ENCODE measurements at places on chromosomes 3 and 15. TPM values are rescaled to one million over a fixed set of nuclear protein-coding genes. Genes with fewer than 3 reads are reported as not detected.

- DNase-seq = no peak
Observed at GRCh38 chr15:95620934-95621579, 709.4 kb upstream of the NR2F2 start.

- no peak for DNase-seq
Observed at GRCh38 chr3:46671541-46672348, 21.7 kb downstream of the ALS2CL start.

RPUSD3 gene
- total RNA-seq = 73.4 TPM

GOLGA8K gene
- not detected for total RNA-seq

HDGFL3 gene
- total RNA-seq = 67.1 TPM

GRCh38 chr3:10017636-10018292 lies 8.5 kb upstream of the FANCD2 start:
- no peak for DNase-seq

DNA sequence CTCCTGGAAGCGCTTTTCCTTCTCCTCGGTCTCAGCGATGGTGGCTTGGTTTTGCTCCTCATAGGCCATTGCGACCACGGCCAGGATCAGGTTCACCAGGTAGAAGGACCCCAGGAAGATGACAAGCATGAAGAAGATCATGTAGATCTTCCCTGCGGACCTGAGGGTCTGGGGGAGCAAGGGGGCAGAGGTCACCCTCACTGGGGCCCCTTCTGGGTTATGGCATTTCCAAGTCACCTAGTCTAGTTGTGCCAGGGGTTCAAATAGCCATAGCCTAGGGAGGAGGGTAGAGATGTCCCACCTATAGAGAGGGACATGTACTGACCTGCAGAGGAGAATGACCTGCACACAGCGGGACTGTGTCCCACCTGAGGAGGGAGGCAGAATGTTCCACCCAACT lies 43.5 kb downstream of the SCN5A start:
- no peak for DNase-seq

GRCh38 chr15:67224889-67225288 lies 29.6 kb downstream of the AAGAB start:
- DNase-seq = no peak

HTR3E gene
- not detected for total RNA-seq

FBXW12 gene
- total RNA-seq = not detected

- no peak for DNase-seq
Observed at GRCh38 chr3:19540464-19540863, 392.2 kb downstream of the KCNH8 start.

DNA sequence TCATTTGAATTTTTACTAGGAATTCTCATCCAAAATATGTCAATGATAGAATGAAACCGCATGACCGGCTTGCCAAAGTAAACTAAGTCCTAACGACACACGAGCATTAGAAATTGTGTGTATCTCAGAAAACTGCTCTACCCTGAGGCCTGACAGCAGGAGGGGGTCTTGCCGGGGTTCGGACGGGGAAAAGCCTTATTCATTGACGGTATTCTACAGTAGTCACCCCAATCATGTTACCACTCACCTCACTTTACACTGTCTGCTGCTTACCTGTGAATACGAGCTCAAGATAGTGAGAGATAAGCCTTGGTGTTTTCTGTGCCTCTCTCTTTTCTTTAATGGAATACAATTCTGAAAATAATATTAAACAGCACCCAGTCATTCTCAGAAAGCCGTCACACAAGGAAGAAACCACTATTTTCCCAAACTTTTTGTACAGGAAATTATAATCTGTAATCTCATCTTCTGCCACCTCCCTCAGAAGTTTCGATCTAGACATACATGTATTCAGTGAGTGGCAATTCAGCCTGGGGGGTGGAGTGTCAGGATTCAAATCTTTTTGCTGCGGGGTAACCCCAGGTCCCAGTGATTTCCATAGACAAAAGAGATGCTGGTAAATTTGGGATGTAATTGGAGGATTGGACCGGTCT lies 492 bp upstream of the FAM43A start:
- no peak for DNase-seq

- DNase-seq = no peak
Observed at GRCh38 chr15:88118035-88118434, 138.5 kb downstream of the NTRK3 start.

- DNase-seq = no peak
Observed at GRCh38 chr3:57696801-57697321, 4.0 kb upstream of the DENND6A start.

DNA sequence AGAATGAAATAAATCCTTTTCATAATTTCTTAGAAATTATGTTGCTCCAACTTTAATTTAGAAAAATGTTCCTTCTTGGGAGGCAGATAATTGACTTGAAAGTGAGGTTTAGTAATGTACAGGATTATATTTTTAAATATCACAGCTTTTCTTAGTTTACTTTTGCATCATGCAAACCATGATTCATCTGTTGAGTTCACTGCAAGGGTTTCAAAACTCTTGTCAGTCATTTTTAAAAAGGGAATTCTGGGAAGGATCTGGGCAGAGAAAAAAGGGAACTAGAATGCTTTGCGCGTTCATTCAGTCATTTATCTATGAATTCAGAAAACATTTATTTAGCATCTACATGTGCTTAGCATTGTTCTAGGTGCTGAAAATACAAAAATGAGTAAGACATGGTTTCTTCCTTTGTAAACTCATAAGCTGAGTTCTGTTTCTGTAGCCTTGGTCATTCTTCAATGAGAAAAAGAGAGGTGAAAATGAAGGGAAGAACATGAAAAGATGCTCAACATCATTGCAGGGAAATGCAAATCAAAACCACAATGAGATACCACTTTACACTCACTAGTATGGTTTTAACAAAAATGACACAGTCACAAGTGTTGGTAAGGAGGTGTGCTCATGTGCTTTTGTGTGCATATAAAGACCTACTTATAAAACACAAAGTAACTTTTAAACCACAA lies 209.1 kb downstream of the NR1D2 start:
- no peak for DNase-seq

DNA sequence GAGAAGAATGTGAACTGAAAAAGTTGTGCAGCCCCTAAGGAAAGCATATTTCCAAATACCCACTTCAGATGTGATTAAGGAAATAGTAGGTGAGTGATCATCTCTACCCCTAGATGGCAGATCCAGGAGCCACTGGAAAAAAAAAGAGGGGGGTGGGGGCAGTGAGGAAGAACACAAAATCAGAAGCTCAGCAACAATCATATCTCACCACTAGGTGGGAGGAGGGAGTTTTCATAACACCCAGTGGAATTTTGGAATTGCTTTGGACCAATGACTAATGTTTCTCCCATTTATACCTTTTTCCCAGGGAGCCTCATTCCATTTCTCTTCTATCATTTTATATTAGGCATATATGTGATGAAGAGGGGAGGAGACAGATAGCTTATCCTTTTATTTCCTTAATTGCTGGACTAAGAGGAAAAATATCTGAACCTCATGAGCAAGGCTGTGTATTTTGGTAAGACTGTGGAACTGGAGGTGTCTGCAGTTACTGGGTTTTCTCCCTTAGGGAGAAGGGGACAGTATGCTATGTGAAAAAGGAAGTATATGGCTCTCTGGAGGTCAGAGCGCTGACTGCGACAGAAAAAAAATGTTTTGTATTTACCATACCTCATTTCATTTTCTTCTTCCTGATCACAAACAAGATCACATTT lies 363.4 kb downstream of the GAP43 start:
- DNase-seq = peak; percentile 80

GRCh38 chr15:64455961-64456371 lies 4.4 kb upstream of the ZNF609 start:
- no peak for DNase-seq

OCA2 gene
- total RNA-seq = 0.69 TPM

TM2D3 gene
- total RNA-seq = 33.9 TPM

DNA sequence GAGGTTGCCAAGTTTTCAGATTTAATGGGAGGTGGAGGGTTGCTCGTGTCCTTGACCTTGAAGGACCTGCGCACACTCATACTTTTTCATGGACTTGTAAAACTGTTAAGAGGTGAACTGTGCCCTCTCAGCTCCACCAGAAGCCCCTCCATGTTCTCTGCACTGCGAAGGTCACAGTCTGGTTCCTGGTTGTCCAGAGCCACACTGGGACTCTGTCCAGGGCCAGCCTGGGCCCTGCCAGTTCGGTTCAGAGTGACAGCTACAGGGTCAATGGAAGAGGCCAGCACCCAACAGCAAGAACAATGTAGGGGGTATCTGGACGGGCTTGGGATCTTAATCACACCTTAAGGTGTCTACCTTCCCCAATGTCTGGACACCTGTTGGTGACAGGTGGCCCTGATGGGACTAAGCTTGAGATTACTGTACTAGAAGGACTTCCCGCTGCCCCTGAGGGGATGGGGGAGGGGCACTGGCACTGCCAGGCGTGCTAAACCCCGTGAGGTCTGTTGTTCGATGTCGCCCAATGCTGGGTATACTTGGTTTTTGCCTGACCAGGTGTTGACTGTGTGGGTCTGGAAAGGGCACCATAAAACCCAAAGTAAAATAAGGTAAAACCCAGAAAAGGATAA lies 34.7 kb downstream of the GRK7 start:
- DNase-seq = no peak

EIF4E3 gene
- 9.7 TPM for total RNA-seq

PDCD7 gene
- total RNA-seq = 16.5 TPM

STX19 gene
- not detected for total RNA-seq

DNA sequence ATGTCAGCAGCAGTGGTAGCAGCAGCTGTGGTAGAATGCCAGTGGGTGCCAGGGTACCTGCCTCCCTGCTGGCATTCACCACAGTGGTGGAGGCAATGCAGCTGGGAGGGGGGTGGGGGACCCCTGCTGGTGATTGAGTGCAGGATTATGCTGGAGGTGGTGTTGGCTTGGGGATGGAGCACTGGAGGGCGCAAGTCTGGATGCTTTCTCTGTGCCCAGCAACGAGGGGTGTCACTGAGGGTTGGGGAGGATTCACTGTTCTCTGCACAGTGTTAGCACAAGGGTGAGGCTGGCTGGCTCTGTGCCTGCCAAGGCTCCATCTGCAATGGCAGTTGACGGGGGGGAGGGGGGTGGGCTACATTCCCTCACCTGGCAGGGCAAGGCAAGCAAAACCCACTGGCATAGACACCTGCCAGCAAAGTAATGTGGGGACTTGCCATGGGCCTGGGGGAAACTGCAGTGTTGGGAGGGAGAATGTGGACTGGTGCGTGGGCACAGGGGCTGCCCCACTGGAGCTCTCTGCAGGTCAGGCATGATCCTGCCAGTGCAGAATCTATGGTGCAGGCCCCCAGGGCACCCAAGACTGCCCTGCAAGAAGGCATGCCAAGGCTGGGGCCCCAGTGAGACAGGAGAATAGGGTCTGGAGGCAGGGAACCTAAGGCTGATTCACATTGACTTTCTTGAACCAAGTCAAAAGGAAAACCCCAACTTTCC lies 64.3 kb downstream of the MINDY4B start:
- peak; percentile 24 for DNase-seq

TTC23 gene
- total RNA-seq = 25.2 TPM

DNA sequence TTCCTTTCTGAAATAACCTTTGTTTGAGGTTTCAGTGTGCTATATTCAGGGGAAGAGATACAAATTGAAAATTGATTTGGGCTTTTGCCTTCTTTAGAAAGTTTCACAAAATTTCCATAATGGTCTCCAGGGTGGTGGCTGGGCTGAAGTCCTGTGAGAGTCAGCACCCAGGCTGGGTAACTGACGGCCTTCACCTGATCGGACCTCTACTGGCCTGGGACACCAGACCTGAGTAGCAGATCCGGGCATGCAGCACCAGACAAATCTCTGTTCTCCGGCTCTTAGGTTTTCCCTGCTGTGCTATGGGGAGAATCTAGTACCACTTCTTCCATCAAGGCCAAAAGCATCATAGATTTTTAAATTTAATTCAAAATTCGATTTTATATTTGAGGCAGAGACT lies 133.0 kb upstream of the LMCD1 start:
- DNase-seq = no peak

CPEB1 gene
- 9.4 TPM for total RNA-seq

DNA sequence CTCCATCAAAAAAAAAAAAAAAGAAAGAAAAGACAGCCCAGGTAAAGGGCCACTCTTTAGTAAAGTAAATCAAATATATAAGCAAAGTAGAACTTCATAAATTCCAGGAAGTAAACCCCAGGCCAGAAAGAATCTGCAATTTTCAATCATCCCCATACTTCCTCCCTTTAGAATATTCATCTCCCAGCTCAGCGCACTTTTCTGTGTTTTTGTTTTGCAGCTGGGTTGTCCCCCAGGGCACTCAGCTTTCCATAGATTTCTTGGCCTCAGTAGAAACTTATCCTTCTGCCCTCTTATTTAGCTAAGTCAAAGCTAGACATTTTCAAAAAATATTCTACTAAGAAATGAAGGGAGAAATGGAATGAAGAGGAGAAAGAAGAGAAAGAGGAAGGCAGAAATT lies 24.0 kb upstream of the SPRED1 start:
- no peak for DNase-seq

DNA sequence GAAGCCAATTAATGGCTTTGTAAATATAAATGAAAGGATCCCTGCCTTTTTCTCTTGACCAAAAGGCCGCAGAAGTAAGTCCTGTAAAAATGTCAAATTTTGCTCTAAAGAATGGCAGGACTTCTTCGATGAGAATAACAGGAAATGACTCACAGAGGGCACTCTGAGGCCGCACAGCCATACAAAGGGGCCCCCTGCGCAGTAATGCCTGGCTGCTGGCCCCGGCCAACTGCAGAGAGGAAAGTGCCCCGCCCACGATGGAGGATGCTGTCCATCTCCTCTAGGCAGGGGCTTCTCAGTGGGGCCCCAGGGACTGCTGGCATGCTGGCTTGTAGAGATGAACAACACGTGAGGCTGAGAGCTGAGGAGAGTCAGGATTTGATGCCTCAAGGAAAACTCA lies 18.1 kb upstream of the SCN10A start:
- DNase-seq = peak; percentile 60

- no peak for DNase-seq
Observed at GRCh38 chr3:55923207-55923606, 436.1 kb upstream of the WNT5A start.

ISLR gene
- not detected for total RNA-seq

GRCh38 chr3:2603692-2604289 lies 505.1 kb downstream of the CNTN4 start:
- no peak for DNase-seq

- no peak for DNase-seq
Observed at GRCh38 chr3:52174896-52175295, 20.7 kb upstream of the POC1A start.

GRCh38 chr3:141305436-141305835 lies 62.9 kb upstream of the ZBTB38 start:
- peak; percentile 21 for DNase-seq

NUP210 gene
- 73.9 TPM for total RNA-seq

ZBTB47 gene
- total RNA-seq = 2.8 TPM

GRCh38 chr3:138401834-138402233 lies 32.6 kb upstream of the ESYT3 start:
- no peak for DNase-seq

- DNase-seq = no peak
Observed at GRCh38 chr3:140093742-140094141, 158.8 kb downstream of the CLSTN2 start.

GRCh38 chr3:129934234-129935123 lies 40.0 kb upstream of the TRH start:
- DNase-seq = peak; percentile 68

All from GM23338 (cell line).